ENCODE measurements at places on chromosomes 11 and 22.

DNA sequence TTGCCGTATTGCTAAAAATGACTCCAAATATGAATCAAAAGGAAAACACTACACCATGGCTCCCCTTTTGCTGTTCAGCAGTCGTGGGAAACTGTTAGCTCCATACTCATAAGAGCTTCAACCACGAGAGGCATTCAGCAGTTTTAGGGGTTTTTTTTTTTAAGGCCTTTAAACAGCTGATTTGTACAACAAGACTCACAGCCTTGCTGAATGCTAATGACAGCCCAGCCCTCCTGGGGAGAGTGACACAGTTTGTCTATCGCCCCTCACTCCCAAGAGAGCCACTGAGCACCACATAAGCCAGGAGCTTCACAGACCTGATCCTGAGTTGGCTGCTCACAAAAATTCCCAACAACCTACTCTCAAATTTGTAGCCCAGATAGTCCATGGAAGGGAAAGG, 32.4 kb downstream of the GALNT18 start:
- DNase-seq = no peak

DNA sequence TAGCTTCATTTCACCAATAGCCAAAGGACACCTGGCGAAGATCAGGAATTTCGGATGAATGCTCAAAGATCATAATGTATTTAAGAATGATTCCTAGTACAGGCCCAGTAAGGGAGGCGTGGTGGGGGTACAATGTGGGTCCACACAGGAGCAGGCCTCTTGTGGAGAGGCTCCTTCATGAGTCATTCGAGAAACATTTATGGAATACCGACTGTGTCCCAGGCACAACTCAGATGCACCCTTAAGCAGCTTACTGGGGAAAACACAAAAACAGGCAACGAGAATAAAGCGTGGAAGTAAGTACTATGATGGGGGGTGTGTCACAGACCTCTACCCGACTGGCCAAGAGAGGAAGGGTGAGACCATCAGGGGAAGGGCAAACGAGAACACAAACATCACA, 44.5 kb downstream of the SMCO4 start:
- no peak for DNase-seq

DNA sequence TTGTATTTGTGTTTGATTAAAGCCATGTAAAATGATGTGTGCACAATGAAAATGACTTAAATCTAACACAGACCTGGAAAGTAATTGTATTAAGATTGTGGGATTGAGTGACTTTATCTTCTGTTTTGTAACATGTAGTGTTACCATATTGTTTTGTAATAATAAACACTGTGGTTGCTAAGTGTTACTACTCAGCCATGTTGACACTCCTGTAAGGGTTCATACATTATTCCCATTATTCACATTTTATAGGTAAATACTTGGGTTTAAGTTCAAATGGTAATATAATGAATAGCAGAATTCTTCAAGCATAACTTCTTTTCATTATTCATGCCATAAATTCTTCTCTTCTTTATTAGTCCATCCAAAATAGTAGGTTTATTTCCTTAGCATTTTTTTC, 69.0 kb downstream of the ZC3H12C start:
- no peak for DNase-seq

- no peak for DNase-seq
These were observed 18.3 kb downstream of the JAML start for GRCh38 chr11:118206391-118207031.

DNA sequence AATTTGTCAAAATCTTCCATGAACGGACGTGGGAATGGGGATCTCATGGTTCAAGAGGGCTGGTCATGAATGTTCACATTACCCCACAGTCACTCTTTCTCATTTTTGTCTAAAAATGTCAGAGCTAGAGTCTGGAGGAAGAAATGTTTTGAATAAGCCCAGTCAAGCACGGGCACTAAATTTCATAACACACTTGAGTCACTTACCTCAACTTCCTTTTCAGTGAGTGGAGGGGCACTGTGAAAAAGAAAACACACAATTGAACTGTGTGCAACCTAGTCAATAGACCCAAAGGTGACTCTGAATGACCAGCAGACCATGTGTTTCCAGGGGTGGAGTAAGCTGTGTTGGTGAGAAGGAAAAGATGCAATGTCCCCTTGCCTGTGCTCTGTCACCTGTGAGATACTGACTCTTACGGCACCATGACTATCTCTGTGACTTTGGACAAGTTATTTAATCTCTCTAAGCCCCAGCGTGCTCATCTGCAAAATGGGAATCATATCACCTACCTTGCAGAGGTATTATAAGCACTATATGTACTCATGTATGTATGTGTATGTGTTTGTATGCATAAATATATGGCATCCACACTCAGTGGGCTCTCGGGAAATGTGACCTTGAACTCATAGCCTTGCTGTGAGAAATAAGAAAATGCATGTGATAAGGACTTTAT, 38.2 kb upstream of the LYVE1 start:
- DNase-seq = no peak

DNA sequence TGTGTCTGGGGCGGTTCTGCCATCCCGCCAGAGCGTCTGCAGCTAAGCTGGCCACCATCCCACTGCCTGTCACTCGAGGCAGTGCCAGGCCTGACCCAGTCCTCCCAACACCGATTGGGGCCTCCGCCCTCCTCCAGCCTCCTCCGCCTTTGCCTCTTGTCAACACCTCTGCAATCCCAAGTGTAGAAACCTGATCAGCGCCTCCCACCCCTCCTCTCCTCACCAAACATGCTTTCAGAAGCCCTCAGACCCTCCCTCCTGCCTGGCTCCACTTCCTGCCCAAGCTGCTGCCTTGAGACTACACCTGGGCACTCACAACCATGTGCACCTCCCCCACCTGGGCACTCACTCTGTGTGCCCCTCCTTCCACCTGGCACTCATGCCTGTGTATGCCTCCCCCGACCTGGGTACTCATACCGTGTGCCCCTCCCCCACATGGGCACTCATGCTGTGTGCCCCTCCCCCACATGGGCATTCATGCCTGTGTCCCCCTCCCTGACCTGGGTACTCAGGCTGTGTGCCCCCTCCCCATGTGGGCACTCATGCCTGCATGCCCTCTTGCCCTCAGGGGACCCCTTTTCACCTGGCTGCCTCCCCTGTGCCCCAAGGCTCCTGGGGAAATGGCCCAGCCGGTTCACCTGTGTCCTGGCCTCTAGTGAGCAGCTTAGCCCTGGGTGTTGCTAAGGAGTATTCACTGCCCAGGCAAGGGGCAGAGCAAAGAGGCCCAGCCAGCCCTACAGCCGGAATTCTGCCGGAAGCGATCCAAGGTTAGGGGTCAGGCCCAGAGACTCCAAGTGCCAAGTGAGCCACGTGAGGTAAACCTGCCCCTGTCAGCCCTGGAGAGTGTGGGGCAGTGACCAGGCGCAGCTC, 5.5 kb upstream of the IFITM10 start:
- no peak for DNase-seq

GRCh38 chr11:59729834-59730233, 16.2 kb upstream of the OR10V1 start:
- DNase-seq = no peak

DNA sequence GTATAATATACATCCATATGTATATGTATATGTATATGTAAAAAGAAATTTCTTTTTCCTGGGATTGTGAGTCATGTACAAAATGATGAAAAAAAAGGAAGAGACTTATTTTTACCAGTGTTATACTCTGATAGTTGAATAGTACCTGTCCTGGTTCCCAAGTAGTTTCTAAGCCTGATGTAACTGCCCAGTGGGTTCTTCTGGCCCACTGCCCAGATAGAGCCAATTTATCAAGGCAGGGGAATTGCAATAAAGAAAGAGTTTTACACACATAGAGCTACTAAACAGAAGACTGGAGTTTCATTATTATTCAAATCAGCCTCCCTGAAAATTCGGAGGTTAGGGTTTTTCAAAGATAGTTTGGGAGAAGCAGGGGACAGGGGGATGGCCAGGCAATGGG, 29.1 kb upstream of the NARS2 start:
- no peak for DNase-seq

DNA sequence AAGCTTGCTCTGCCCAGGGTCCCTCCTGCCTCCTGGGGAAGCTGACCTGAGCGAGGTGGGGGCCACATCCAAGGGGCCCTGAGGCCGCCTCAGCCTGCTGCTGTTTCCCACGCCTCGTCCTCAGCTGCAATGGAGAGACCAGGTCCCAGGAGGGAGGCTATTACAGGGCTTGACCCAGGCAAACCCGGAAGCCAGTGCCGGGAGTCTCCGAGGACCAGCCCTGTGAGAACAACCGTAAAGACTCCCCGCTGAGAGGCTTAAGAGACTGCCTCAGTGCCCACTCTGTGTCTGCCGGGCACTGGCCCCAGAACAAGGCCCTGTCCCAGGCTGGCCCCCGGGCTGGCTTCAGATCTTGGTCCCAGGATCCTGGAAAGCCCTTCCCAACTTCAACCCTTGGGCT, 124.3 kb upstream of the FGF3 start:
- DNase-seq = no peak

GRCh38 chr11:32602657-32603415, 19.2 kb downstream of the EIF3M start:
- no peak for DNase-seq

DNA sequence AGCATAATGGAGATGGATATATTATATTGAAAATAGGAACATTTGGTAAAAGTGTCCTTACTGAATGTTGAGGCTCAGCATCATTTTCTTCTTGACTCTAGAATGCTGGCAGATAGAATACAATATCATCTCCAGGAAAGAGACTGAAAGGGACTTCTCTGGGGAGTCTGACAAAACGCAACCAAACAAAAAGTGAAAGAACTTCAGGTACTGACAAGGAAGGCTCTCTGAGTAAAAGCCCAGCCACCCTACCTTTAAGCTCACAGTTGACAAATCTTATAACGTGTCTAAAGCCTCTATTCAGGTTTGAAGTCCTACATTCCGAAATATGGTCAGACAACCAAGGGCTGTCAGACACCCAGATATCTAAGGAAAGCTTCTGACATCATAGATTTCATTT, 590.8 kb downstream of the SOX6 start:
- DNase-seq = no peak

- DNase-seq = no peak
These were observed 35.3 kb downstream of the IL18 start for GRCh38 chr11:112128483-112129121.
